Cortex of kidney (tissue), 1 donor: ENCODE measurements at places on chromosomes 16 and 17.

- no peak for DNase-seq
Observed at GRCh38 chr16:89841275-89841674, 13.0 kb downstream of the SPIRE2 start.

GRCh38 chr16:55017321-55017720, 86.7 kb downstream of the IRX5 start:
- DNase-seq: no peak

GRCh38 chr16:68366062-68366461, 55.2 kb downstream of the PRMT7 start:
- DNase-seq: no peak

GRCh38 chr17:29347831-29348629, 42.1 kb upstream of the TAOK1 start:
- no peak for DNase-seq

DNA sequence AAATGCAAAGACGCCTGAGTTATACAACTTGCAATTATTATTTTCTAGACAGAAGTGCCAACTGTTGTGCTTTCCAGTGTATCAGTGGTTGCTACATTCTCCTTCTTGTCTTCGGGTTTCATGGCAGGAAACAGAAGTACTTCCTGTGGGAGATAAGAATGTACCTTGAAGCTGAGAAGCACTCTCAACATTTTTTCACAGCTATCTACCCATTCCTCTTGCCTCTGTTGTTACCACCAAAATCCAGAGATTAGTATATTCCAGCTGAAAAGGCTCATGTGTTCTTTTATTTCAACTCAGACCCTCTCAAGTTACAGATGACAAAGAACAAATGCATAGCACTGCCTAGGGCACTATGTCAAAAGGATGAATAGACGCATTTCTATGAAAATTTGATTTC, 4.8 kb upstream of the ADAT1 start:
- DNase-seq: no peak

GRCh38 chr17:42120161-42120769, 902 bp downstream of the KAT2A start:
- DNase-seq: no peak
